ENCODE measurements at places on chromosomes 3 and 15.

DNA sequence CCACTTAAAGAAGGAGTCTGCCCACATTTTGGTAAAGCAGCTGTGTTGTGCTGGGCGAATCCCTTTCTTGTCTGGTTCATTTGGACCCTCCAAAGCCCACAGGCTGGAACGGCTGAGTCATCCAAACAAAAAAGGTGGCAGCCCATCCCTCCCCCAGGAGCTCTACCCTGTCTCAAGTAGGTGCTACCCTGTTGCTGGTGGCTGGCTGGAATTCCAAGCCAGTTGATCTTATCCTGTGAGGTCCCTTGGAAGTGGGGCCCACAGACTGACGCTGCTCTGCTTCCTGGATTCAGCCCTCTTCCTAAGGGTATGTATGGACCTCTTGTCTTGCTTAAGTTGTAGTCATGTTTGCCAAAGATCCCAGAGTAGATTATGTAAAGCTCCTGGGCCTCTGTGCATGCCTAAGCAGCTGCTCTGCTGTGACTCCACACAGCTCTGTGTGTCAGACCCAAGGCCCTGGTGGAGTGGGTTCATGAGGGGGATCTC, 44.5 kb downstream of the CCR1 start:
- DNase-seq = peak; percentile 4

DNA sequence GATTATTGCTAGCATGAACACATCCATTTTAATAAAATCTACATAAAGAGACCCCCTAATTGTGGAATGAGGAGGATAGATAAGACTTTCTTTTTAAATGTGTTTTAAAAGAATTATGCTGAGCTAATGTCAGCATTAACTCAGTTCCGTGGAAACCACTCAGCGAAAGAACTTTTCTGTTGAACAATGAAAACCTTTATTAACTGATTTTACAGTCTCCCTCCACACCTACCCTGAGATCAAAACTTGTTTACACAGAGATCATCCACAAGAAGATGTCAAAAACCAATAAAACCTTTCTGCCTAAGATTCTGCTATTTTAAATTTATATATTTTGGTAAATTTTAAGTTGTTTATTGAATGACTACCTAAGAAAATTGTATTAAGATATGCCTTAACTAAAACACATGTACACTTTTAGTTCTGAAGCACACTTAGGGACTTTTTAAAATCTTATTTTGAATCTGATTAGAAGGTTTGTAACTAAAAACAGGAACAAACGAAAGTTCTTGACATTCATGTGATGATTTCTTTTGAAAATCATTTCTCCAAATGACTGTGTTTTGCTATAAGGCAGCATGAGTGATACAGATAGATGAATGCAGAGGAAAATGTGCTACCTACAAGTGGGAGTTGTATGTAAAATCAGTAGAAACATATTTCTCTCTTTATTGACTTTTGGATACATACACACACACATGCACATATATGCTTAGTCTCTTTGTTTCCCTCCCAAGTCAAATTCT, 369.0 kb downstream of the UNC13C start:
- DNase-seq = no peak

GRCh38 chr3:63355809-63356208, 77.7 kb downstream of the SYNPR start:
- DNase-seq = peak; percentile 21

DNA sequence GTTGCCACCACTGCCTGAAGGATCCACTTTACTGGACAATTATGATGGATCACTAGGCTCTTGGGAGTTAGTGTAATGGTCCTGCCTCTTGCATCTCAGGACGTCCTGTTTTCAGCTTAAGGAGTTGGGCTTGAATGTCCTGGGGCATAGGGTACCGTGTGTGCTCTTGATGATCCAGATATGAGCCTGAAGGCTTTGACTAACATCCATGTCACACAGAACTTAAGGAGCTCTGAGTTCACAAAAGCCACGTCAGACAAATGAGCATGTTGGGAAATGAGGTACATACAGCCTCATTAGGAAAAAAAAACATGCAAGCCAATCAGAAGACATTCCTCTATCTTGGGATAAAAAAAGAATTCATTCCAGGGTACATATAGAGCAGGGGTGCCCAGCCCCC, 40.8 kb downstream of the CA12 start:
- no peak for DNase-seq

Data from EH (cell line).